ENCODE measurements at places on chromosomes 3 and 15.

DNA sequence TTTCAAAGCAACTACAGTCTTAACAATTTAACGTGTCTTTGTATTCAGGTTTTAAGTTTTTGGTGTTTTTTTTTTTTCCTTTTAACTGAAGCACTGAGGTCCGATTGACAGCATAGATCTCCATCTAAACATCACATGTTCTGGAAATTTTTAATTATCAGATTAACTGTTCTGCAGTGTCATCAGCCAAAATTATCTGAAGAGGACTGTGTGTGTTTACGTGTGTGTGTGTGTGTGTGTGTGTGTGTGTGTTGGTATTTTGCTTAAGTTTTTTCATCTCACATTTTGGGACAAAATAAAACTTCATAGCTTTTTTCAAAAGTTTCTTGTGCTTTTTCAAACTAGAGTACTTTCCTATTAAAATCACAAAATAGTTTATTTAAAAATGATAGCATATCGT, 1.8 kb downstream of the PIK3CA start:
- DNase-seq = no peak

- DNase-seq = no peak
These were observed 302.7 kb upstream of the MANF start for GRCh38 chr3:51082363-51082762.

DNA sequence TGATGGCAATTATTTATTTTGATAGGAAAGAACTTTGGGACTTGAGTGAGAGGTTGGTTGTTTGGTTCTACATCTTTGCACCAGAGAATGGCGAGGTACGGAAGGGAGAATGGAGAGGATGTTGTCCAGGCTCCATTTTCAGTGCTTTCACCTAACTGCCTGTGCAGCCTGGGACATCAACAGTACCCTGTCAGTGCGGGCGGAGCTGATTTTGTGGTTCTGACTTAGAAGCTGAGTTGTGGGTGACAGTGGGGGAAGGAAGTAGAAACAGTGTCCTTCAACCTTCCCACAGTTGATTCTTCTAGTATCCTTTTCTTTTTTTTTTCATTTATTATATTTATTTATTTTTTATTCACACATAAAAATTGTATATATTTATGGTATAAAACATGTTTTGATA, 95.3 kb downstream of the TIGIT start:
- no peak for DNase-seq

DNA sequence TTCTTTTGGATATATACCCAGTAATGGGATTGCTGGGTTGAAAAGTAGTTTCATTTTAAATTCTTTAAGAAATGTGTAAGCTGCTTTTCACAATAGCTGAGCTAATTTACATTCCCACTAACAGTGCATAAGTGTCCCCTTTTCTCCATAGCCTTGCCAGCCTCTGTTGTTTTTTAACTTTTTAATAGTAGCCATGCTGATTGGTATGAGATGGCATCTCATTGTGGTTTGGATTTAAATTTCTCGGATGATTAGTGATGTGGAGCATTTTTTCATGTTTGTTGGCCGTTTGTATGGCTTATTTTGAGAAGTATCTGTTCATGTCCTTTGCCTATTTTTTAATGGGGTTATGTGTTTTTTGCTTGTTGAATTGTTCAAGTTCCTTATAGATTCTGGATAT, 444.3 kb upstream of the ATP11B start:
- DNase-seq = peak; percentile 76

- DNase-seq = peak; percentile 27
These were observed 9.9 kb downstream of the DISP2 start for GRCh38 chr15:40367686-40368611.

DNA sequence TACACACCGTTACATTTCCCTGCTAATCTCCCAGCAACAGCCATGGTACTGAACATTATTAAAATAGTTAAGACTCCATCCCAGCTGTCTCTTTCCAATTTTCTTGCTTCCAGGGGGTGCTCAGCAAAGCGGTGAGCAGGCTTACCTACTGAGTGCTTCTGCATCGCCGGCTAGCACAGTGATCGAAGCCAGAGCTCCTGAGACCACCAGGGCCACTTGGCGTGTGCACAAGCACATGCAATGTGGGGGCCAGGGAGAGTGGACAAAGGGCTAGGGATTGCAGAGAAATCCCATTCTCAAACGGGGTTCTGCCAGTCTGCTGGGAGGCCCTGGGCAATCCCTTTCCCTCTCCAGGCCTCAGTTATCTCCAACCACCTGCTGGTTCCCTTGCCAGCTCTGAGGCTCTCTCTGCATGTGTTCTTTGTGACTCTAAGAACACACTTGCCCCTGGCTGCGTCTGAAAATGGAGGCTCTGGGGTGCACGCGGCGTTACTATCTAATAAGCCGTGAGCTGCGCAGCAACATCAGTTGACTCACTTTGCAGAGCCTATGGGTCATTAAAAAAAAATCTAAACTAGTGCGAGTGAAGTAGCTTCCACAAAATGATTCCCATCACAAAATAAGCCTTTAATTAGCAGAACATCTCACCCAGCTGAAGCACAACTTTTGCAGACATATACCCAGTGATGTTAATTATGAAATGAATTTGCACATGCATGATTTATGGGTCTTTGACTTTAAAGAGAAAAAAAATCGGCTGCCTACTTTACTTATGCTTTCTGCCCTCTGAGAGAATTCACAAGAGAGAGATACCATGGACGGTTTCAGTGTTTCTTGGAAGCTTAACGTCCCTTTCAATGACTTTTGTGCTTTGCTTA, 271.5 kb downstream of the TLE3 start:
- no peak for DNase-seq

DNA sequence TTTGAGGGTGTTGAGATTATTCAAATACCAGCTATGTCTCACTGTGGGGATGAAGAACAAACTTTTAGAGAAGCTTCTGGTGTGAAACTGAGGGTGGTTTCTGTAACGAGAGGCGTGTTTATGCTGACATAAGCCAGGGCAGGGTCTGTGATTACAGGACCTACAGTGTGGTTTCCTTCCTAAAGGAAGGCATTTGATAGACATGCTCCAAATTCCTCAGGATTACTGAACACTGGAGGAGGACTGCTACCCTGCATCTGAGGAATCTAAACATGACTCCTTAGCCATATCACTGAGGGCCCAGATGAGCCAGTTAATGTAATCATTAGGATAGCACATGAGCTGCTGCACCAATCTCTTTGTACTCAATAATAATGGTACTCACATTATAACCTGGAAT, 328.4 kb upstream of the UMPS start:
- DNase-seq = peak; percentile 62

GRCh38 chr15:56244038-56244810, 545 bp upstream of the RFX7 start:
- DNase-seq = no peak

DNA sequence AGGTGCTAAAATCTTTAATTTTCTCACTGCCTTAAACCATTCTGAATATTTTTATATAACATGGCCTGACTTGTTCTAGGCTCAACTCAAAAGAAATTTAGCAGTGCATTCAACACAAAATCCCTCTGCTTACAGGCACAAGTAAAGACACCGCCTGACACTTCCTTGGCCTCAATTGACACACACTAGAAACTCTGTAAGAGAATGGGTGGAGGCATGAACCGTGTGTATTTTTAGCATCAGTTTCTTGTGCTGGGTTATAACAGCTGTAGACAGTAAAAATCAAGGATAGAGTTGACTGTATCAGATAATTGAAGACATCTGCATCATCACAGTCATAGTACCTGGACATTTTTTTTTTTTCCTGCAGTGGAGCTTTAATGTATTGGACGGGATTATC, 54.3 kb downstream of the SLC9A9 start:
- DNase-seq = no peak

- no peak for DNase-seq
These were observed 3.2 kb upstream of the CHSY1 start for GRCh38 chr15:101255051-101255395.

DNA sequence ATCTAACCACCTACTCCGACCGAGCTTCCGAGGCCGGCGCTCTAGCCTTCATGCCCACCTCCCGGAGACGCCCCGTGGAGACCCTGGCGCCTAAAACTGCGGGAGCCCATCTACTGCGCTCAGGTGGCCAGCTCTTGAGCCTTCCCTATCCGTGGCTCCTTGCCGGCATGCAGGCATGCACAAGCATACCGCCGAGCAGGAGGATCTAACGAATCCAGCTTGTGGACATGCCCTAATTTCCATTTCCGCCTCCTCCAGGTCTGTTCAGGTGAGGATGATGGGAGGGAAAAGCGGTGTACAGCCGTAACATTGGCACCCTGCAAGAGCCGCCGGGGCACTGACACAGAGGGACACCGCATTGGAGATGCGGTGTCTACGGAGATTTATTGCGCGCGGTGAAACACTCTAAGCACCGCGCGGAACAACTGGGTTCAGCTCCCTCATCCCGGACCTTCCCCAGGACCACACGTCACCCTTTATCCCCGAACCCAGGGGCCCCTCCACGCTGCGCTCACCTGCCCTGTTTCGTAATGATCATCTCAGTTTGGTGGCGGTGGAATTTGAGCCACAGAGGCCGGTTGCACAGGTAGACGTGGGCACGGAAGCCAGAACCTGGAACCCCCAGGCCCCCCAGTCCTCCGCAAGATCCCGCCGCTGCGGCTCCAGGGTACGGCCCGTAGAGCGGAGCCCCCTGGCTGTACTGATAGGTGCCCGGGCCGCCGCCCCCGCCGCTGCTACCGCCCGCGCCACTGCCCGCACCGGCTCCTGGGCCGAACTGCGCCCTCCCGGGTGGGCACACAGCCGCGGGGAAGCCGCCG, 1.0 kb downstream of the EOMES start:
- no peak for DNase-seq

- DNase-seq = no peak
These were observed 70.3 kb downstream of the MYLK start for GRCh38 chr3:123813876-123814275.

DNA sequence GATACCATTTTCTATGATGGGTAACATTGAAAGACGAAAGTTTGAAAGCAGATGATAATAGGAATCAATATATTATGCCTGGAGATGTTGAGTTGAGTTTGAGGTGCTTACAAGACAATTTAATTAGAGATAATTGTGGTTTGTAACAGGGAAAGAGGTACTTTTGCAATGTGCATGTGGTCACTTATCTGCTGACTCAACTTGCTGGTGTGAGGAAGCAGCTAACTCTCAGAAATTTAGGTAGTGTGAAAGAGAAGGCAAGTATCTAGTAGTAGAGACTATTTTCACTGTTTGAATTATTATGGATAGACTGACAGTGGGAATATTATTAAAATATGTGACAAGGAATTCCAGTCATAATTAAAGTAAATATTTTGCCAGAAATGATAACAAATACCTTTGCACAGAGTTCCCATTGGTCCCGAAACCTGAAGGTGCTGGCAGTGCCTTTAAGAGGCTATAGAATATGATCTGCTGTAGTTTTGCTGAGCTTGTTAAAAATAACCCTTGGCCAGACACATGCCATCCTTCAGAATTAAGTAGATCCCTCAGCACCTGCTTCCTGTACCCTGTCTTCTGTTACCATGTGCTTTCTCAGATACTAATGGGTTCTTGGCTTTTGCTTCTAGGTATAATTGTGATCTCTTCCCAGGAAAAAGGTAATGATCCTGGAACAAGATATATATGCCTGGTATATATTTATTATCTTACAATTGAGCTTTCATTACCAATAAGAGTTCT, 315.9 kb downstream of the BCHE start:
- DNase-seq = no peak

GRCh38 chr3:136196401-136197158, 445 bp upstream of the MSL2 start:
- DNase-seq = peak; percentile 90
